ENCODE measurements at places on chromosomes 2 and 18.

DNA sequence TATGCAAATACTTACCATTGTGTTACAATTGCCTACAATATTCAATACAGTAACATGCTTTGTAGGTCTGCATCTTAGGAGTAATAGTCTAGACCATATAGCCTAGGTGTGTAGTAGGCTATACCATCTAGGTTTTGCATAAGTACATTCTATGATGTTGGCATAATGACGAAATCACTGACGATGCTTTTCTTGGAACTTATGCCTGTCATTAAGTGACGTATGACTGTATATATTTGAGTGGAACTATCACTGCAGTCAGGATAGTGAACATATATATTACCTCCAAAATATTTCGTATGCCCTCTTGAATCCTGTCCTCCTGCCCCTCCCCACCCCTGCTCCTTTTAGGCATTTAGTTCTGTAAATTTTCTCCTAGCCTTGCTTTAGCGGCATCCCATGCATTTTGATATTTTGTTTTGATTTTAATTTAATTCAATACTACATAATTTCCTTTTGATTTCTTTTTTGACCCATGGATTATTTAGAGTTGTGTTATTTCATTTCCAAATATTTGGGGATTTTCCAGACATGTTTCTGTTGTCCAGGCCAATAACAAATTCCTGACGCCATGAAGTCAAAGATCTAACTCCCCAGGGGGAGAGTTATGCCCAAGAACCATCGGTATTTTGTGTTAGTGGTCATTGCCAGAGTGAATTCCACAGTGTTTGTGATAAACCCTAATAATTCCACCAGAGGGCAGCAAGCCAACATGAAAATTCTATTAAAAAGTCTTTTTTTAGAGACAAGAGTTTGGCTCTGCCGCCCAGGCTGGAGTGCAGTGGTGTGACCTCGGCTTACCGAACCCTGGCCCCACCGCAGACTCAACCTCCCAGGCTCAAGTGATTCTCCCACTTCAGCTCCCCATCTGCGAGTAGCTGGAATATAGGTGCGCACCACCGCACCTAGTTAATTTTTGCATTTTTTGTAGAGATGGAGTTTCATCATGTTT is 24.2 kb upstream of the CASP8 start:
- peak; percentile 76 for DNase-seq

- DNase-seq = no peak
Measured at GRCh38 chr2:222753251-222753824, 81.9 kb downstream of the MOGAT1 start.

DNA sequence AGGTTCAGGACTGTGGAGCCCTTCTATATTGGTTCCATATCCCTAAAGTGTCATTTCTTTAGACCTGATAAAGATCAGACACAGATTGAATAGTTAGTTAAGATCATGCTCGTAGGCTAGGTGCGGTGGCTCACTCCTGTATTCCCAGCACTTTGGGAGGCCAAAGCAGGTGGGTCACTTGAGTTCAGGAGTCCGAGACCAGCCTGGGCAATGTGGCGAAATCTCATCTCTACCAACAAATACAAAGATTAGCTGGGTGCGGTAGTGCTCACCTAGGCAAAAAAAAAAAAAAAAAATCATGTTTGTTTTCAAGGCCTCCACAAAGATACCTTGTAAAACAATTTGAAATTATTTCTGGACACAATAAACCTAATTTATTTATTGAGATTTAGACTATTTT is 4.6 kb upstream of the ANKAR start:
- DNase-seq = no peak

DNA sequence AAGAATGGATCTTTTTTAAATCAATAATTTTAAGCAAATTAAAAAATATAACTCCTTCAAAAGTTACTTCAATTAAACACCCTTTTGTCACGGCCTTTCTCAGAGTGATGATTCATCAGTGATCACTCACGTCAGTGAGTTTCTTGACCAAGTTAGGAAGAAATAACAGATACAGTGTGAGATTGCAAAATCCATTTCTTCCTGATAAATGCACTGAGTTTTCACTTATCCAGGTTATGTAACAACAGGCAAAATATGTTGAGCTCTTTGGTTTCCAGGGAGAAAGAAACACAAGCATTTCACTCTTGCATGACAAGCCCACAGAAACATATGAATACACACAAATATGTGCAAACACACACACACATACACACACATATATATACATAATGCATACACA is 195.9 kb upstream of the CYRIA start:
- DNase-seq = no peak

DNA sequence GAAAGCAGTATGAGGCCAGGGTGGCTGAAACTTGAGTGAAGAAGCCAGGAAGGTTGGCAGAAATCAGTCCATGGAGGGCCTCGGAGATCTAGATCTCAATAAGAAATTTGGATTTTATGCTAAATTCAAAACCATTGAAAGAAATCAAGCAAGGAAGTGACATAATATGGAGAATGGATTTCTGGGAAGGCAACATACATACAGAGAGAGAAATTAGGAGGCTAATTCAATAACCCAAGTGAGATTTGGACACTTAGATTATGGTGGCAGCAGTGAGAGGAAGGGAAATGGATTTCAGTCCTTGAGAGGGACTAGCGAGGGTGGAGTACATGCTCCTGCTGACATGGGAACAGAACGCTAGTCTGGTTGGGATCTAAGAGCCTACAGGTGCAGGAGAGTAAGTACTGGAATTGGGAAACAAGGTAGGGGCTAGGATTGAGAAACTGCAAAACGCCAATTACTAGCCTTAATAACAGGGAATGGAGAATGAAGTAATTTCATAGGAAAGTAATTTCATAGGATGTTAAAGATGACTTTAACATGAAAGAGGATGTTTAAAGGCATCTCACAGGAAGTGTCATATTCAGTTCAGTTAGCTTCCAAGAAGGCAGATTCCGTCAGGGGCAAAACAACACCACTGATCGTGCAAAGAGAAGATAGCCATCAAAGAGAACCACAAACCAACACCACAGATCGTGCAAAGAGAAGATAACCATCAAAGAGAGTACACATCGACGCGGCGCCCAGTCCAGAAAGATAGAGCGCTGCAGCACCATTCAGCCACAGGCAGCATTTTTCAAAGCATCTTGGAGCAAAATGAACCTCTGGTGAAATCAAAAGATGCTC is 27.2 kb downstream of the CDKL4 start:
- no peak for DNase-seq

Data from sciatic nerve (tissue), 2 donors.